ENCODE measurements at places on chromosomes 6 and 20. TPM values are rescaled to one million over a fixed set of nuclear protein-coding genes. Genes with fewer than 3 reads are reported as not detected.

- no peaks in the 10 kb centered on the region for H3K36me3 ChIP-seq
- H3K27me3 ChIP-seq: no peaks in the 10 kb centered on the region
- DNase-seq: no peak
- H3K4me3 ChIP-seq: no peak overlapping the region
These were observed 7.9 kb downstream of the ROS1 start for GRCh38 chr6:117417851-117418250.

DNA sequence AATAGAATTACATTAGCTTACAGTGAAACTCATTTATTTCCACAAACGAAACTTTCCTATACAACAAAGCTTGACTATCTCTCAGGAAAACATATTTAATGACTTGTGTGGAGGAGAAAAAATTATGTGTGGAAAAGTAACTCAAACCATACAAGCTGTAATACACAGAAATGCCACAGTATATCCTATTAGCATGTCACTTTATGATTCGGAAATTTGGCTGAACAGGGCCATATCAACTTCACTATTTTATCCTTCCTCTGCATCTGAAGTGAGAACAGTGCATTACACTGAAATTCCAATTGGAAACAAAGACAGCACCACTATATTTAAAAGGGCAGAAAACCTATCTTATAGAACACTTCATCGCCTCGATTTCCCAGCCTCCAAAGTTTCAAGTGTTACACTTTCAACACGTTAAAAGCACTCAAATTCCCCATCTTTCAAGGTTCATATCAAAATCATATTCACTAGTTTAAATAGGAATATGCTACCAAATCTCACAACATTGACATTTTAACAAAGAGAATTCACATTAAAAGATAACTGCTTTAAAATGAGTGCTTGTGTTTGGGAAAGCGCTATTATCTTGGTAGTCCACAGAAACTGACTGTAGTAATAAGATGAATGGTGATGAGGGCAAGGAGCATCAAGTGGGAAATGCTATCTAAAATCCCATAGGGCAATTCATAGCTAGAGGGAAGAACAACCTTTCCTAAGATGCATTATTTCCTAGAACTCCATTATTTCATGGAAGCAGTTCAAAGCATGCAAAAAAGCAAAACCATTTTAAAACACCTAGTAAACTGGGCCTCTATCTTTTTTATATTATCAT, 1.8 kb downstream of the REV3L start:
- H3K27me3 ChIP-seq: no peaks in the 10 kb centered on the region
- H3K4me3 ChIP-seq: peak overlapping the region; percentile 83
- no peak for DNase-seq
- H3K27ac ChIP-seq: peak overlapping the region; percentile 100
- H3K4me1 ChIP-seq: peaks cover 59% of the 10 kb centered on the region

DNA sequence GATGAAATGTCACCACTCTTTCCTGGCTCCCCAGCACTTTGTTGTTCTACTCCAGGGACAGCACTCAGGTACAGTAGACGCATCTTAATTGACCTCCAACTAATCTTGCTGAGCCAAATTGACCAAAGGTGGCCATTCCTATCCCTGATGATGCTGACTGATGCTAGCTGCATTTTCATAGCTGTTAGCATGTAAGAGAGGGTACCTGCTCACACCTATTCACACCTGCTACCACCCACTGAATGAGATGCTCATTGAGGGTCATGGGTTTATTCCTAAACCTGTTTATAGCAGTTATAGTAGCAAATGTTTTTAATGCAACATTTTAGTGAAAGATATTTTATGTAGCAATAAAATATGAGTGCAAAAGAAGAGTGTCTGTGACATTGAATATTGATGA, 145.1 kb downstream of the CARMIL1 start:
- no peaks in the 10 kb centered on the region for H3K27me3 ChIP-seq
- H3K4me1 ChIP-seq: no peaks in the 10 kb centered on the region
- H3K36me3 ChIP-seq: no peaks in the 10 kb centered on the region
- H3K4me3 ChIP-seq: no peak overlapping the region

- no peak overlapping the region for H3K4me3 ChIP-seq
- H3K27me3 ChIP-seq: no peaks in the 10 kb centered on the region
- no peak overlapping the region for H3K27ac ChIP-seq
- no peaks in the 10 kb centered on the region for H3K36me3 ChIP-seq
- DNase-seq: no peak
These were observed 222.3 kb upstream of the SMLR1 start for GRCh38 chr6:130604841-130605399.

DNA sequence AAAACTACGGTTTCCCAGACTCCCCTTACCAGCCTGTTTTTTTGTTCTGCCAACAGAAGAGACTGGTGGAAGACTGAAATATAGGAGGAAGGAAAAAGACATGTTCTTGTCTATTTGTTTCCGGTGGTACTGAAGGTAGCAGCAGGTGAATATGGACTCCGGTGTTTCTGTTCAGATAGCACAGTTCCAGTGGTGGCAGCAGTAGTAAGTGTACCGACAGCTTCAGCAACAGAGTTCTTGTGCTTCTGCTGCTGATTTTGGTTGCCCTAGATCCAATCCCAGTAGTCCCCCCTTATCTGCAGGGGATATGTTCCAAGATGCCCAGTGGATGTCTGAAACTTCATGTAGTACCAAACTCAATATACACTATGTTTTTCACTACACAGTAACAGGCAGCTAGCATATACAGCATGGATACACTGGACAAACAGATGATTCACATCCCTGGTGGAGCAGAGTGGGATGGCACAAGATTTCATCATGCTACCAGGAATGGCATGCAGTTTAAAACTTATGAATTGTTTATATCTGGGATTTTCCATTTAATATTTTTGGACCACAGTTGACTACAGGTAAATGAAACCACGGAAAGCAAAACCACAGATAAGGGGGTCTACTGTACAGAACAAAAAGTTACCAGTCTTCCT, 301.8 kb downstream of the BTBD9 start:
- no peaks in the 10 kb centered on the region for H3K27me3 ChIP-seq
- no peak overlapping the region for H3K4me3 ChIP-seq
- H3K27ac ChIP-seq: no peak overlapping the region
- H3K36me3 ChIP-seq: no peaks in the 10 kb centered on the region
- H3K4me1 ChIP-seq: no peaks in the 10 kb centered on the region

The SLC17A3 gene
- total RNA-seq: 0.22 TPM

The SHLD1 gene
- 5.4 TPM for total RNA-seq

GRCh38 chr20:51484141-51484815, 58.2 kb downstream of the NFATC2 start:
- H3K4me3 ChIP-seq: no peak overlapping the region
- H3K36me3 ChIP-seq: no peaks in the 10 kb centered on the region
- DNase-seq: no peak
- no peaks in the 10 kb centered on the region for H3K4me1 ChIP-seq
- no peaks in the 10 kb centered on the region for H3K27me3 ChIP-seq
- H3K27ac ChIP-seq: no peak overlapping the region

DNA sequence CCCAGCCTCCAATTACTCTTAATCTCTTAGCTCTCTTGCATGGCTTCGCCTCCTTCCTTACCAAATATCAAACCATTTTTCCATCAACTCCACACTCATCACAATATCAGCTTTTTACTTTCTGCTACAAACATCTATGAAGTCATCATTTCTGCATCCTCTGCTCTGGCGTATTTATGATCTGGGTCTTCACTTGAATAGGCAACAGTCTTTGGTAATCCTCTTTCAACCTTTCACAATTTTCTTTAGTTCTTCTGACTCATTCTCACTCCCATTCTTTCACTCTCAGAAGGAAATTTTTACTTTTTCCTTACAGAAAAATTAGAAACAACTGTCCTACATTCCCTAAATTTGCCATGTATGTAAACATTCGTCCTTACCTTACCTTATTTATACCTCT, 522.4 kb downstream of the HDGFL1 start:
- no peaks in the 10 kb centered on the region for H3K27me3 ChIP-seq
- H3K27ac ChIP-seq: no peak overlapping the region
- H3K36me3 ChIP-seq: no peaks in the 10 kb centered on the region
- no peak overlapping the region for H3K4me3 ChIP-seq
- DNase-seq: no peak

GRCh38 chr6:51934098-51934497, 153.3 kb downstream of the PKHD1 start:
- DNase-seq: no peak
- H3K27me3 ChIP-seq: no peaks in the 10 kb centered on the region
- no peaks in the 10 kb centered on the region for H3K36me3 ChIP-seq
- H3K27ac ChIP-seq: no peak overlapping the region
- no peak overlapping the region for H3K4me3 ChIP-seq

GRCh38 chr6:68639211-68639610, 4.1 kb downstream of the ADGRB3 start:
- no peak overlapping the region for H3K4me3 ChIP-seq
- H3K36me3 ChIP-seq: no peaks in the 10 kb centered on the region
- H3K27me3 ChIP-seq: peaks cover 11% of the 10 kb centered on the region

The BPIFB1 gene
- not detected for total RNA-seq

- no peak overlapping the region for H3K27ac ChIP-seq
- no peak for DNase-seq
- no peaks in the 10 kb centered on the region for H3K4me1 ChIP-seq
- H3K36me3 ChIP-seq: no peaks in the 10 kb centered on the region
- H3K4me3 ChIP-seq: no peak overlapping the region
These were observed 777.9 kb downstream of the TENT5A start for GRCh38 chr6:80974579-80974978.

- peak overlapping the region; percentile 66 for H3K27ac ChIP-seq
- H3K4me3 ChIP-seq: no peak overlapping the region
These were observed 32.9 kb downstream of the PKIG start for GRCh38 chr20:44615169-44615791.

DNA sequence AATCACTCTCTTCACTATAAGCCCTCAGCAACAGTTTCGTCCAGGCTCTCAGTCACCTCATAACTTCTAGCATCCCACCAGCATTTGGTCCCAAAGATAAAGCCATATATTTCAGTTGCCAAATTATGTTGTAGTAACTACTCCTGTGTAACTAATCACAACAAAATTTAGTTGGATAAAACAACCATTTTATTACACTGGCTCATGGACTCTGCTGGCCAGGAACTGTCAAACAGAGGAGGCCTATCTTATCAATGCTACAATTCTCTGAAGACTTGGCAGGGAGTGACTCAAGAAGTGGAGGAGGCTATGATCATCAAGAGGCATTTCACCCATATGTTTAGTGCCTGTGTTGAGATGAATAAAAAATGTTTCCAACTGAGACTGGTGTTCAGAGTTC, 1082.3 kb upstream of the GJE1 start:
- no peaks in the 10 kb centered on the region for H3K27me3 ChIP-seq
- no peak overlapping the region for H3K4me3 ChIP-seq
- H3K4me1 ChIP-seq: no peaks in the 10 kb centered on the region
- no peak for DNase-seq

The MUC22 gene
- total RNA-seq: 0.11 TPM

- no peak for DNase-seq
- H3K4me3 ChIP-seq: no peak overlapping the region
- H3K36me3 ChIP-seq: no peaks in the 10 kb centered on the region
- H3K27ac ChIP-seq: no peak overlapping the region
These were observed 105.5 kb downstream of the MRPL14 start for GRCh38 chr6:44021589-44022295.

DNA sequence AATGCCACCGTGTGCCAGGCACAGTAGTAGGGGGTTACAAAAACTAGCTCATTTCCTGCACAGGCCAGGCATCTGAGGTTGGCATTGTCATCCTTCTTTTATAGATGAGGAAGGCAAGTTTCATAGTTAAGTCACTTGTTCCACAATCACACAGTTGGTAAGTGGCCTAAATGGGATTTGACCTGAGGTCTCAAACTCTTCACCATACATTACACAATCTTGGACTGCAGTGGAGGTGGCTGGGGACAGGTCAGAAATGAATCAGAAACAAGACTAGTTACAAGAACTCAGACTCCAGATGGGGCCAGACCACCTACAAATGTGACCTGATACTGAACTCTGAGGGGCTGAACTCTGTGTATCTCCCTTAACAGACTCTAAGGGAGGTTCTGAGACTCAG, 49.4 kb downstream of the TRMT6 start:
- no peak overlapping the region for H3K4me3 ChIP-seq
- H3K27ac ChIP-seq: no peak overlapping the region
- no peaks in the 10 kb centered on the region for H3K36me3 ChIP-seq
- H3K27me3 ChIP-seq: no peaks in the 10 kb centered on the region
- no peaks in the 10 kb centered on the region for H3K4me1 ChIP-seq
- no peak for DNase-seq

DNA sequence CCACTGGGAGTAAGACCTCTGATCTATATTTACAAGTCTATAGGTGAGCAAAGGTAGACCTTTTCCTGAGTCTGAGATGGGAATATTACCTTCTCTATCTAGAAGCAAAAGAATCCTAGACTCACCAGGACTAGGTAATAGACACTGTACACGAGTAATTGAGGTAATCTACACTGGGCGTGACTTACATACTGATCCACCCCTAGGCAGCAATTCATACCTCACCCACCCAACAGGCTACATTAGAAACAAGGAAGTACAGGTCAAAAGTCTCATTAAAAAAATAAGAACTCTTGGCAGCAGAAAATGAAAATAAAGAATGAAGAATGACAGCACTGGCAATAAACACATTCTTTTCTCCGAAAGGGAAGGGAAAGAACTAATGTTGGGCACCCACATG, 7.6 kb downstream of the CSNK2A1 start:
- peaks cover 32% of the 10 kb centered on the region for H3K4me1 ChIP-seq
- H3K27ac ChIP-seq: no peak overlapping the region
- H3K4me3 ChIP-seq: no peak overlapping the region
- H3K27me3 ChIP-seq: no peaks in the 10 kb centered on the region

GRCh38 chr6:5318617-5319272, 57.4 kb downstream of the FARS2 start:
- no peak overlapping the region for H3K4me3 ChIP-seq
- H3K27ac ChIP-seq: no peak overlapping the region
- H3K36me3 ChIP-seq: no peaks in the 10 kb centered on the region
- DNase-seq: no peak
- H3K4me1 ChIP-seq: peaks cover 33% of the 10 kb centered on the region
- no peaks in the 10 kb centered on the region for H3K27me3 ChIP-seq

- H3K36me3 ChIP-seq: no peaks in the 10 kb centered on the region
- no peak for DNase-seq
- H3K27me3 ChIP-seq: no peaks in the 10 kb centered on the region
- H3K4me1 ChIP-seq: no peaks in the 10 kb centered on the region
- H3K4me3 ChIP-seq: no peak overlapping the region
- no peak overlapping the region for H3K27ac ChIP-seq
These were observed 269.4 kb upstream of the IRAK1BP1 start for GRCh38 chr6:78597966-78598365.

- H3K4me1 ChIP-seq: no peaks in the 10 kb centered on the region
- no peak overlapping the region for H3K27ac ChIP-seq
- H3K36me3 ChIP-seq: no peaks in the 10 kb centered on the region
- no peaks in the 10 kb centered on the region for H3K27me3 ChIP-seq
- DNase-seq: no peak
- no peak overlapping the region for H3K4me3 ChIP-seq
These were observed 44.7 kb upstream of the MICB start for GRCh38 chr6:31453259-31453658.

The SNX3 gene
- 175 TPM for total RNA-seq

GRCh38 chr6:93337014-93337413, 82.3 kb downstream of the EPHA7 start:
- no peak overlapping the region for H3K4me3 ChIP-seq
- no peak for DNase-seq
- no peaks in the 10 kb centered on the region for H3K27me3 ChIP-seq
- no peak overlapping the region for H3K27ac ChIP-seq

The FRK gene
- 1.7 TPM for total RNA-seq

GRCh38 chr6:142871910-142872331, 73.1 kb downstream of the HIVEP2 start:
- H3K27me3 ChIP-seq: no peaks in the 10 kb centered on the region
- H3K27ac ChIP-seq: peak overlapping the region; percentile 77
- no peaks in the 10 kb centered on the region for H3K36me3 ChIP-seq

The MCHR2 gene
- not detected for total RNA-seq

- no peak for DNase-seq
- H3K27ac ChIP-seq: peak overlapping the region; percentile 37
- no peak overlapping the region for H3K4me3 ChIP-seq
- H3K4me1 ChIP-seq: peaks cover 19% of the 10 kb centered on the region
- H3K27me3 ChIP-seq: no peaks in the 10 kb centered on the region
These were observed 9.0 kb upstream of the LCA5 start for GRCh38 chr6:79546186-79546585.

The BMP7 gene
- total RNA-seq: not detected
